ENCODE measurements at places on chromosomes 1 and 21.

DNA sequence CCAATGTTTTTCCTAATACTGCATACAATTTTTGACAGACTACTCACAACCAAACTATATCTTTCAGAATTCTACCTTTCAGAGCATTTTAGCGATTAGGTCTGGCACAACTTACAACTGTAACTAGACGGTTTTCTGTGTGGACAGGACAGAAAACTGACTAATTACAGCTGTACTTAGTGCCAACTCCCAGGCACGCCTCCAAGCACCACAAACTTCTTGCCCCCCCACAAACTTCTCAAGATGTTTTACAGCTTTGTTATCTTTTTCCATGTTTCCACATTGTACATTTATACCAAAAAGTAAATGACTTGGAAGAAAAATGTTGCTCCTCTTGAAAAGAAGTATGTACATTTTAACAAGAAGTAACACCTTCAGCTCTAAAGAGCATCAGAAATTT lies 13.8 kb downstream of the LYST start:
- DNase-seq: no peak

DNA sequence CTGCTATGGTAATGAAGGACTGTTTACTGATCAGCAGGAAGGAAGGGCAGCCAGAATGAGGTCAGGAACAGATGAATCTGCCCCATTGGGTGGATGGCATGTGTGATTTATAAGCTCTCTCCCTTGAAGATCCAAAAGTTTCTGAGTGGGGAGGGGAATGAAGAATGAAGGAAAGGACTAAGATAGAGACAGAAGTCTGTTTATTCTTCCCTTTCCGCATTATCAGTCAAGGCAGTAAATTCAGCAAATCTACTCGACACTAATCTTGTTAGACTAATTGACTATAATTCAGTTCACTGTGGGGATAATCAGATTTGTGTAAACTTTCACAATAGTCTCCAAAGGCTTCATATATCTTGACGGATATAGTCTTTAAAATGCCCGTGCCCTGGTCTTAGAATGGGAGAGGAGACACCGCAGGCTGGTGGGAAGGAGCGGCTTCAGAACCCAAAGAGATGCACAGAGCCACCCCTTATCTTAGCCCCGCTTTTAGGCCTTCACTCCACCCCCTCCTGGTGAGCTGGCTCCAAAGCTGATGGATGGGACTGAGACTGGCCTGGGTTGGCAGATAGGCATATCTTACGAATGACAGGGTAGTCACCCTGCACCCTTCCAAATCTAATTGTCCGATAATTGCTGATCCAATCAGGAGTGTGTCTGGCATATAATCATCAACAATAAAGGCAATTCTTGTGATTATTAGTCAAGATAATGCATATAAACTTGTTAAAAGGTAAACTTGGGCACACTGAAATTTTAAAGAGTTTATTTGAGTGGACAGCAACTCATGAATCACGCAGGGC lies 76.0 kb upstream of the PPM1J start:
- DNase-seq: no peak

GRCh38 chr1:154062309-154062708 lies 71.7 kb downstream of the RPS27 start:
- DNase-seq: no peak

DNA sequence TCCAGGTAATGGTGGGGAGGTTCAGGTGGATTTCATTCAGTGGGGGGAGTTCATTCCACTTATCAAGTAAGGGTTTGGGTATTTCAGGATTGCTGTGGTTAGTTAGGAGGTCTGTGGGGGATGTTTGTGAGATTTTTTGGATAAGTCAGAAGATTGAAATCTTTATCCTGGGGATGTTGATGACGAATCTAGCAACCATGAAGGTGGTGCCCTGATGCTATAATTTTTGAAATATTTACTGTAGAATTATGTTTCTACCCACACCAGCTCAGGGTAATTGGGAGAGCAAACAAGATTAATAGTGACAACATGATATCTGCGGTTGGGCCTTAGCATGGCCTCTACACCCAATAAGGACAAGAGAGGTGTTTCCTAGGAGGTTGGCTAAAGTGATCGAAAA lies 28.3 kb downstream of the SUCO start:
- no peak for DNase-seq

- no peak for DNase-seq
Measured at GRCh38 chr1:77313491-77313890, 31.7 kb downstream of the AK5 start.

- no peak for DNase-seq
Measured at GRCh38 chr1:15201849-15202551, 45.0 kb upstream of the FHAD1 start.

GRCh38 chr1:116573431-116574095 lies 2.7 kb upstream of the CD58 start:
- DNase-seq: no peak

- DNase-seq: no peak
Measured at GRCh38 chr1:217425422-217425821, 205.5 kb downstream of the GPATCH2 start.

DNA sequence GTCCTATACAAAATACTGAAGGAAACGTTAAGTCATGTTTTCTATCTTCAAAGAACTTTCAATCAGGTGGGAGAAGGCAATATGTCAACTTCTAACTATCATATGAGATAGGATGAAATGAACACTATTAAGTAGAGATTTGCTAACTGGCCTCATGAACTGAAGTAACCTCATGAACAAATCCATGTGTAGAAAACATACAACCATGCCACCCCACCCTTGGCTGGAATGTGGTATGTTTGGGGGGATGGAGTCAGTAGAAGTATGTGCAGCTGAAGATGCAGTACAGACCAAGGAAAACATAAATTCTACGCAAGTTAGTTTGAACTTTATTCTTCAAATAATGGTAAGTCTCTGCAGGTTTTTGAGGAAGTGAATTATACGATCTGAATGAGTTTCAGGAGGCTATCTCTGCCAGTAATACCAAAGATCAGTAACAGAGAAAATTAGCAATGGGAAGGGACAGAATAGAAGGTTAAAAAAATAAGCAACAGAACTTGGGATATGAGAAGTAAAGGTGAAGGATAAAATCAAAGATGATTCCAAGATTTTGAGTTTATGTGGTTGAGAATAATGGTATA lies 4.5 kb downstream of the TRMT1L start:
- DNase-seq: no peak

DNA sequence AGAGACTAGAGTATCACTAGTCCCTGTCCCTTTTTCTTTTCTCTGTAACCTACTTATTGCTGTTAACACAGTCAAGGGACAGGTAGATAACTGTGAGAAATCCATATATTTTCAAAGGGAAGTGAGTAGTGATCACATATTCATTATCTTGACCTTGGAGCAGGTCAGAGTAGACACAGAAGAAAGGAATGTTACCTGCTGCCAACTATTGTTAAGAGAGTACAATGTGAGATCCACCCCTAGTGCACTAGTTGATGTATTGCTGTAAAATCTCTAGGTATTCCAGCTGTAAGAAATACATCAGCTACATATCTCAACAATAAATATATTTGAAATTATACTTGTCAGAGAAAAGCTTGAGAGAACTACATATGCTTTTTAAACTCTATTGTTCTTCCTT lies 68.7 kb upstream of the ADGRL2 start:
- DNase-seq: no peak

DNA sequence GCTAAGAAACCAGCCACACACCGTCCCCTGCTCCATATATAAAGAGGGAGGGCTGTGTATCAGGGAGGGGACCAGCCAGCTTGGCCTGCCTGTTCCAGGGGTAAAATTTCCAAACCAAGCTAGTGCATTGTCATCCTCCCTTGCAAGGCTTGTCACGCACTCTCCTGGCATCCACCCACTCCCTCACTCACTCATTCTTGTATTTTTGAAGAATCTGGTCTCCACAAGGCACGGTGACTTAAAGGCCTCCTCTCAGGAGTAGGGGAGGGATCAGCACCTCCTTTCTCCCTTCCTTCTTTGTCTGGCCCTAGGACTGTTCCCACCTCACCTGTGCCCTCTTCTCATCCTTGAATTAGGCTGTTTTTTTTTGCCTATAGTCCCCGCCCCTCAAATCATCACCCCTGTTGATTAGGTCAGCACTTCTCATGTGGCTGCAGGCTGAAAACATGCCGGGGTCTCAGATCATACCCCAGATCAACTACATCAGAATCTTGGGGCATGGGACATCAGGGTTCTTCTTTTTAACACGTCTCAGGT lies 5.0 kb downstream of the ABCA4 start:
- DNase-seq: no peak

DNA sequence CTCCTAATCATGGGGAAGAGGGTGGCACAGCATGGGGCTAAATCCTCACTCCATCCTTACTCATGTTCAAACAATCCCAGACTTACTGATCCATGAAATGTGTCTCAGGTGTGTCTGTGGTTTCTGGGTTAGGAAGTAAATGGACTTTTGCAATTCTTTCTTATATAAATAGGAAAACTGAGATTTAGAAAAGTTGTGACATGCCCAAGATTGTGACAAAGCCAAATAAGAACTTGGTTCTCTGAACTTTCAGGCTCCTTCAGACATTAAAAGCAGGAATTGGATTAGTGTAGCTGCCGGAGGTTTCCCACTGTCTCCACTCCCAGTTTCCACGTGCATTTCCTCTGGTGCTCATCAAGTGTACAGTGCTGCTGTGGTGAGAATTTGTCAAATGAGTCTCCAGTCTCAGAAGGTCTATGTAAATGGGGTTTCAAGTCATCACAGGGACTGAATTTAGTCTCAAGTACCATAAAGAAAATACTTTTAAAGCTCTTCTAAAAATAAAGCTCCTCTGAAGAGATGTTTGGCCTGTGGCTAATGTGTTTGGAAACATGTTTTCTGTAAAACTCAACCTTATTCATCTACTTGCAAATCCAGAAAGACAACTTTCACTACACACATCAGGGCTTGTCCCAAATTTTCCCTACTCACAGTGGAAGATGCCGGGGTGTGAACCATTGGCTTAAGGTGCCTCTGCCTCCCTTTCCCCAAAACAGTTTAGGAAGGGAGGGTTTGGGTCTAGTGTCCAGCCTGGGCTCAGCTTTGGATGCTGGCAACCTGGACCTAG lies 115.2 kb downstream of the NGF start:
- DNase-seq: no peak

DNA sequence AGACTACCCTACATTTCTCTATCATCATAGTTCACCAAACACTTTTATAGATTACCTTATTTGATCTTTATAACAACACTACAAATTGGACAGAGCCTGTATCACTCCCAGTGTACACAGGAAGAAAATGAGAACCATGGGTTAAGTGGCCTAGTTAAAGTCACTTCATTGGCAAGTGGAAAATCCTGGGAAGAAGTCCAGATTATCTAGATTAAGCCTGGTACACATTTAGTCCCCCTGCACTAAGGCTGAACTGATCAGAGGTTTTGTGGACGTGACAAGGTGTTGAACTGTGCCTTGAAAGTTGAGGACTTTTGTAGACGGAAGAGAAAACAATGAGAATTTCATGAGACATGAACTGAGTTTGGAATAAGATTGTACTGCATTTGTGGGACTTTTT lies 7.5 kb upstream of the USH2A start:
- DNase-seq: no peak

GRCh38 chr1:178075333-178075732 lies 18.6 kb upstream of the RASAL2 start:
- no peak for DNase-seq

- DNase-seq: no peak
Measured at GRCh38 chr21:14088391-14088790, 122.4 kb downstream of the LIPI start.

- DNase-seq: no peak
Measured at GRCh38 chr1:183070923-183071618, 47.9 kb downstream of the LAMC1 start.

DNA sequence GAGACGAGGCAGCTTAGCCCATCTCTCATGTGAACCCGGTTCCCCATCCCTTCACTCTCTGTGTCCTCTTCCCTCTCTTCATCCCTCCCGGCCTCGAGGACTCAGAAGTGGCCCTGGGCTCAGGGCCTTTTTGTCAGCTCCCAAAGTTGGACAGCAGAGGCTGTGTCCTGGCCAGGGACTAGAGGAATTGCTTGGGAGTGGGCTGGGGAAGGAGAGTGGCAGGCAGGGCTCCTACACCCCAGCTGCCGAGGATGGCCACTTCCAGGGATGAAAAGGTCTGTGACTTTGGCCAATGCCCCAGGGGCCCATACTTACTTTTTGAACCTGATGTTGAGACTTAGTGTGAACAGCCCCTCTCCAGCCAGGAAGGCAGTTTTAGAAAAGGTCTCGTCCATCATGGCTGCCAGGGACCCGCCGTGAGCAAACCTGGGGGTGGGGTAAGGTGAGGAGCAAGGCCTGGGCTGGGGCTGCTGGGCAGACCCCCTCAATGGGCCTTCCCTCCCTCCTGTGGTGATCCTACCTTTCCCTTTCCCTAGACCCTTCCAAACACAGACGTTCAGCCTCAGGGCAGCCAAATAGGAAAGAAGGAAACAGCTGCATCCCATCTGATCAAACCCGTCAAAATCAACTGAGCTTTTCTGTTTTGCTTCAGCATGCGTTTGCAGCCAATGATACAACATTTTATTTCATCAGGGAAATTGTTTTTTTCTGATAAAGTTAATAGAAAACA lies 5.5 kb downstream of the THEM5 start:
- no peak for DNase-seq

DNA sequence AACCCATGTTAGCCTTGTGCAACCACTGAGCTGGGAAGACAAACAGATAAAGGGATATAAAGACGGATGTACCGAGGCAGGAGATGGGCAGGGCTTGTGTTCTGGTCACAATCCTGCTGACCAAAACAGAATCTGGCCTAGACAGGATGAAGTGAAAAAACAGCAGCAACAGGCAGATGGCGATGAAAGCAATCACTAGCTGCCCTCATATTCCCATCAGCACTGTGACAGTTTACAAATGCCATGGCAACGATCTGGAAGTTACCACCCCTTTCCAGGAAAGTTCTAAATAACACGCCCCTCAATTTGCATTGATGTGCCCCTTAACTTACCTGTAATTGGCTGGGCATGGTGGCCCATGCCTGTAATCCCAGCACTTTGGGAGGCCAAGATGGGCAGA lies 40.6 kb upstream of the CD46 start:
- DNase-seq: no peak

- no peak for DNase-seq
Measured at GRCh38 chr1:118907466-118907865, 80.7 kb downstream of the TBX15 start.

DNA sequence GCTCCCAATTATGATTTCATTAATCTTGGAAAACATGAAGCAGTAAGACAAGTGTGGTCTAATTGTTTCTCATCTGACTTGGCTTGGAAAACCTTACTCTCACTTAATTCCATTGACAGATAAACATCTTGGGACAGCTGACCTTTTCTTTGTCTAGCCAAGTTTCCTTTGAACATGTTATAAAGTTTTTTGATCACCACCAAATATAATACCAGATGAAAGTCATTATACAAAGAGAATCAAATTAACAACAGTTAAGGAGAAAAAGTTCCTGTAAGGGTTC lies 50.2 kb downstream of the ALG14 start:
- no peak for DNase-seq

Measured in cerebellar nuclear complex (tissue), 1 donor.